Esophagus muscularis mucosa (tissue), 4 donors: ENCODE measurements at places on chromosomes 4 and X. TPM values are rescaled to one million over a fixed set of nuclear protein-coding genes. Genes with fewer than 3 reads are reported as not detected.

ADGRG4 gene
- under 0.01 TPM for total RNA-seq

ZDHHC15 gene
- 5.4 TPM for total RNA-seq

MGAT4D gene
- total RNA-seq, result not detected

PF4V1 gene
- total RNA-seq, result not detected

C1GALT1C1 gene
- 20.3 TPM for total RNA-seq

TFE3 gene
- total RNA-seq, result 181 TPM

GRCh38 chr4:21041708-21042107 is 341.4 kb downstream of the PACRGL start:
- no peaks in the 10 kb centered on the region for H3K36me3 ChIP-seq
- H3K27ac ChIP-seq, result no peak overlapping the region
- H3K27me3 ChIP-seq, result no peaks in the 10 kb centered on the region
- H3K4me3 ChIP-seq, result no peak overlapping the region

GRCh38 chr4:156169011-156169410 is 215.3 kb upstream of the CTSO start:
- no peaks in the 10 kb centered on the region for H3K36me3 ChIP-seq
- H3K27me3 ChIP-seq, result no peaks in the 10 kb centered on the region
- H3K4me3 ChIP-seq, result no peak overlapping the region
- H3K4me1 ChIP-seq, result peaks cover 9% of the 10 kb centered on the region
- no peak for DNase-seq

DNA sequence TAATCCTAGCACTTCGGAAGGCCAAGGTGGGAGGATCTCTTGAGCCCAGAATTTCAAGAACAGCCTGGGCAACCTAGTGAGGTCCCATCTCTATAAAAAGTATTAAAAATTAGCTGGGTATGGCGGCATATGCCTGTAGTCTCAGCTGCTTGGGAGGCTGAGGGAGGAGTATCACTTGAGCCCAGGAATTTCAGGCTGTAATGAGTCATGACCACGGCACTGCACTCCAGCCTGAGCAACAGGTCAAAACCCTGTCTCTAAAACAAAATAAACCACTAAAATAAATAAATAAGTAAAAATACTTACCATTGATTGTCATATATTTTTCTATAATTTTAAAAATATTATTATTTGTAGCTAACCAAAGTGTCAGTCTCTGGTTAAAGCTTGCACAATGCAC is 315.6 kb upstream of the SMIM31 start:
- H3K4me3 ChIP-seq, result no peak overlapping the region
- no peaks in the 10 kb centered on the region for H3K4me1 ChIP-seq
- H3K27ac ChIP-seq, result no peak overlapping the region
- no peaks in the 10 kb centered on the region for H3K27me3 ChIP-seq

GRCh38 chr4:56757821-56758411 is 63.6 kb downstream of the SPINK2 start:
- no peak overlapping the region for H3K4me3 ChIP-seq
- peaks cover 7% of the 10 kb centered on the region for H3K4me1 ChIP-seq
- DNase-seq, result no peak
- peak overlapping the region; percentile 30 for H3K27ac ChIP-seq

DNA sequence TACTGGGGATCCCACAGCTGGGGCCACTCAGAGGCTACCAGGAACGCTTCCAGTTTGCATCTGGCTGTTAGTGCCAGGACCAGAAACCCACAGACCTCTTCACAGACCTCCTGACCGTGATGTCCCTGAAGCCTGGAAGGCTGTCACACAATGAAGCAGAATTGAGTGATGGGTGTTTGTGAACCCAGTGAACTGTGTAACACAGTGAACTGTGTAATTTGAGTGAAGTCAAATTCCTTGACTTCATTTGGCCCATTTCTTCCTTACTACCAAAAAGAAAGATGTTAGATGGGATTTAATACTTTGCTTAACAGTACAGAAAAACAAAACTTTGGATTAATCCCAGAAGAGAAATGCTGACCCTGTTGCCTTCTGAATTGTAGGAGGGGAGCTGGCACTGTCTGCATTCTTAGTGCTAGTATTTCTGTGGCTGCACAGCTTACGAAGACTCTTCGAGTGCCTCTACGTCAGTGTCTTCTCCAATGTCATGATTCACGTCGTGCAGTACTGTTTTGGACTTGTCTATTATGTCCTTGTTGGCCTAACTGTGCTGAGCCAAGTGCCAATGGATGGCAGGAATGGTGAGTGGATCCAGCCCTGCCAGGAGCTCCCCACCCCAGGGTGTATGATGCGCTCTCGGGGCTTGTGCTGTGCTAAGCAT is 17.8 kb downstream of the SRD5A3 start:
- no peak for DNase-seq
- H3K27me3 ChIP-seq, result no peaks in the 10 kb centered on the region
- no peak overlapping the region for H3K4me3 ChIP-seq
- no peak overlapping the region for H3K27ac ChIP-seq
- peaks cover 20% of the 10 kb centered on the region for H3K36me3 ChIP-seq

DNA sequence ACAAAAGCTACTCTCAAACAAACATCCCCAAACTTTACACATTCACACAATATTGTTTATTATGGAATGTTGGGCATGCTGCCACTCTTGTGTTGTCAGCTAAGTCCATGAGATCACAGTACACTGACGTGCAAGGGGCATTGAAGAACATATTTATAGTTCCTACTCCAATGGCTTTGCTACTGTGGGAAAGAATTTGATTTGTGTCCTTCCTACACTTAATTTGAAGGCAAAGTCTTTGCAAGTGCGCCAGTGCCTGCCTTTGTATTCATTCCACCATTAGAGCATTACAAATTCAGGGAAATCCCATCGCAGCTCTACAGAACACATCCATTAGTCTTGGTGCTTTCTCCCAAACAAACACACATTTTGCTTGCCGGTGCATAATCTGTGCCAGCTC is 45.4 kb upstream of the FTHL17 start:
- H3K4me1 ChIP-seq, result peaks cover 5% of the 10 kb centered on the region
- DNase-seq, result no peak
- H3K4me3 ChIP-seq, result no peak overlapping the region
- H3K27me3 ChIP-seq, result no peaks in the 10 kb centered on the region

- no peak overlapping the region for H3K4me3 ChIP-seq
- no peaks in the 10 kb centered on the region for H3K27me3 ChIP-seq
- peak; percentile 80 for DNase-seq
These were observed 38.5 kb upstream of the PRSS48 start for GRCh38 chr4:151238477-151238876.

- H3K4me1 ChIP-seq, result no peaks in the 10 kb centered on the region
- no peaks in the 10 kb centered on the region for H3K36me3 ChIP-seq
- H3K27ac ChIP-seq, result no peak overlapping the region
- H3K27me3 ChIP-seq, result no peaks in the 10 kb centered on the region
- no peak for DNase-seq
- H3K4me3 ChIP-seq, result no peak overlapping the region
These were observed 65.3 kb downstream of the CLNK start for GRCh38 chr4:10619220-10619619.

GRCh38 chr4:153222707-153223426 is 18.6 kb downstream of the TRIM2 start:
- H3K27ac ChIP-seq, result peak overlapping the region; percentile 95
- DNase-seq, result no peak
- H3K4me3 ChIP-seq, result peak overlapping the region; percentile 76
- H3K27me3 ChIP-seq, result no peaks in the 10 kb centered on the region
